ENCODE measurements at places on chromosomes 1 and 21. TPM values are rescaled to one million over a fixed set of nuclear protein-coding genes. Genes with fewer than 3 reads are reported as not detected.

Gene NID1
- 50.9 TPM for total RNA-seq

DNA sequence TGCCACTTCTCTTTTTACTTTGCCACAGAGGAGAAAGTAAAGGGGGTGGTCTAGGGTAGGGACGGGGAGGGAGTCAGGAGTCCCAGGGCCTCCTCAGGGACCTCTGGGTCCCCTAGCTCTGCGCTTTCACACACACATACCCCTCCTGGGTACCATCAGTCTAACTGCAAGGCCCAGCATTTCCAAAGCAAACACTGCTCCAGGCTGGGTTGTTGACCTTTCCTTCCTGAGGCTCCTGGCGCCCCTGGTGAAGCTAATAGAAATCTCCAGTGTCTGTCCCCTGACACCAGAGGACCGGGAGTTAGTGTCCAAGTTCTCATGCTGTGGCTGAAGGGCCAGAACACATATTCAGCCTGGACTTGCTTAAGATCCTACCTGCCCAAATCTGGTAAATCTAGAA lies 3.9 kb downstream of the TMEM63A start:
- no peak for DNase-seq

- DNase-seq = no peak
Observed at GRCh38 chr1:24688033-24688432, 44.9 kb downstream of the SRRM1 start.

DNA sequence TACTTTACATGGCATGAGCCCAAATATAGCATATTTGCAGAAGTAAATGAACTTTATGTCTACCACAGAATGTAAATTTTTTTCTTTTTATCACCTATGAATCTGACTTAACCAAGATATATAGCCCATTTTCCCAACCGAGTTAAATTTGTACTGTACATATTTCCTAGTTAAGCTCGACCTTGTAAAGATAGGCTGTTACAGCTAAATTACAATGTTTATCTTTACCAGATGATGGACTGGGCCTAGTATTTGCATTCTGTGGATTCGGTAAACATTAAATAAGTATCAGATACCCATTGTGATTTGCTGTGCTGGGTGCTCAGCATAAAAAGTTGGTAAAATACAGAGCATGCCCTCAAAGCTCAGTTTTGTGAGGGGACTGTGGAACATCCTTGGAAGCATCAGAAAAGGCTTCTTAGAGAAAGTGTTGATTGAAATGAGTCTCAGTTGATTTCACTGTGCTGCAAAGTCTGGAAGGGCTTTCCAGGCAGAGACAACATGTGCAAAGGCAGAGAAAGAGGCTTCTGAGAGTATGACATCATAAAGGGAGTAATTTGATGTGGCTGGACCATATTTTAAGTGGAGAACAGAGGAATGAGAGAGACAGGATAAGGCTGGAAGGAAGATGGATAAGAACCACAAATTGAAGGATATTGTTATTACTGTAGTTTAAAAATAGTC lies 27.4 kb downstream of the MORC3 start:
- DNase-seq = no peak

- DNase-seq = no peak
Observed at GRCh38 chr1:27394925-27395324, 2.5 kb downstream of the GPR3 start.

Measured in RPMI7951 (cell line).